ENCODE measurements at places on chromosomes 5 and 9.

DNA sequence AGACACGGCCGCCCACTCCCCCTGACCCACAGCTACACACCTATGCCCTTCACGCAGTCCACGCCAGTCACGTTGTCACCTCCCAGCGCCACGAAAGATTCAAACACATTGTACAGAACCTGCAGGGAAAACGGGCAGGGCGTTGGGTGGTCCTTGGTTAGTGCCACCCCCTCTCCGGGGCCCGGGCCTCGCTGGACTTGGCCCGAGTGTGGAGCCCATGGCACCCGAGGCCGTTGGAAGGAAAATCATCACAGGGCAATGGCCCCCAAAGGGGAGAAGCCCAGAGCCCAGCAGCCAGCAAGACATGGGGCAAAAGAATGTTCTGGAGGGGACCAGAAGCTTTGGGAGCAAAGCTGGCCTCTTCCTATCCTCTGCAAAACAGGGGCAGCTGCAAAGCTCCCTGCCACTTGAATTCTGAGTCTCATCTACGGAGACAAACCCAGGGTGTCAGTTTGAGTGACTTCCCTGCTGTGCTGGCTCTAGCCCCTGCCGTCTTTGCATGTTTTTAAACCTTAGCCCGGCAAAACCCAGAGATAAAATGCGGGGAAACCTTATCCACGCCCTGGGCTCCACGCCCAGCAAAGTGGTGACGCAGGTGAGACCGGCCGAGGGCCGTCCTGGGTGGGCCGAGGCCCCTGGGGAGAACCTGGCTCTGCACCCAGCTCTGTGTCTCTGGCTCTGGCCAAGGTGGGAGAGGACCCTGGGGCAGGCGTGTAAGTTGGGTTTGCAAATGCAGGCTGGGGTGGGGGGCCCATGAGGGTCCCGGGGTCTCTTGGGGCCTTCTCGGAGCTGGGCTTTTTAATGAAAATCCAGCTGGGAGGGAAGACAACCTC is 38.9 kb downstream of the SLC9A3 start:
- DNase-seq, result no peak

GRCh38 chr5:146173597-146173996 is 8.9 kb downstream of the LARS1 start:
- no peak for DNase-seq

GRCh38 chr5:108930107-108930506 is 182.4 kb downstream of the FER start:
- no peak for DNase-seq

DNA sequence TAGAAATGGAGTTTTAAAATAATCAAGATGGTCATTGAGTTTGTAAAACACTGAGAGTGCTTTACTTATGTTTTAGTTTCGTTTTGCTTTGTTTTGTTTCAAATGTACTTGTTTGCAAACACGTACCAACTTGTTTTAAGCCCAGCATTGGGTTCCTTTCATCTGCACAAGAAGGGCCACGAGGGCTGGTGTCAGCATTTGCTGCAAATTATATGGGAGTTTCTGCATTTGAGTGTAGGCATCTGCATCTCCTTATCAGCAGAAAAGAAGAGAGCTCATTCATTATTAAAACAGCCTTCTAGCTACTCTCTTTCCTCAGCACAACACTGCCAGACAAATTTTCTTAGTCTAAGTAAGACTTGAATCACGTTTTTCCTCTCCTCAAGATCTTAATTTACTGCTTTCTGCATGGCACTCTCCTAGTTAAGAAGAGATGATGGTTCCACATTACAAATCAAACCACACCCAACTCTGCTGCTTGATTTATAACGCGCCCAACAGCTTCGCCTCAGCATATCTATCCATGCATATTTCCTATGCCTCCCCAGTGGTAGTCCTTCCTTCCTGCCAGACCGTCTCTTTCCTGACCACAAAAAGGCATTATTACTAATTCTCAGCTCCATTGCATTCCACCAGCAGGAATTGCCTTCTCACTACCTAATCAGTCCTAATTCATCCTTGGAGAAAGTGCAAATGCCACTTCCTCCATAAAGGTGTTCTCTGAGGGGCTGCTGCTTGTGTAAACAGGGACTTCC is 95.2 kb upstream of the CAST start:
- DNase-seq, result no peak

DNA sequence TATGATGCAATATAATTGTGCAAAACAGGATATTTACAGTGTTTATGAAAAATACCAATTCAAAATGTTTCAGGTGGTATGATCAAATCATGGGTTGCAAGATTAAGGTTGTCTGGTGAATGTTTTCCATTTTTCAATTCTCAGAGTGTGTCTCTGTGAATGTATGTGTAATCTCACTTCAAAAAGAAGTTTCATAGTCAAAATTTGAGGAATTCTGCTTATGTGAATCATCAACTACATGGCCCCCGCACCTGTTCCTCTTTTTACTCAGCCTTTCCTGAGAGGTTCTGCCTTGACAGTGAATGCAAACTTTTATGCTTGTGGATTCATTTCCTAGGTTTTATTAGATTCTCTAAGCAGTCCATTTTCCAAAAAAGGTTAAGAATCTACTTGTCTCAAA is 32.1 kb downstream of the KCTD16 start:
- DNase-seq, result no peak

- DNase-seq, result no peak
These were observed 9.0 kb downstream of the FXN start for GRCh38 chr9:69044240-69045219.

DNA sequence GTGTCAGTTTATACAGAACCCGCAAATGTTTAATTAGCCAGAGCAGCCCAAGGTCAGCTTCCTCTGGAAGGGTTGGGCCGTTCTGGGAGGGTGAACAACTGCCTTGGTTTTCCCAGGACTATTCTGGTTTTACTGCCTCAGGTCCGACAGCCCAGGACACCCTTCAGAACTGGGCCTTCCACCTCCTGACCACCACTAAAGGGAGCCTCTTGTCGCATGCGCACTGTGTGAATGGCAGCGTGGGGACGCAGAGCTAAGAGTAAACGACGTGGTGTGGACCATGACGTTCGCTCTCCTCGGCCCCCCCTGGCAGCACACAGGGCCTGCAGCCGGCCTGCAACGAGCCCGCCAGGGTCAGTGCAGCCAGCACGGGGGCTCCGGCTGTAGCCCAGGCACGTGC is 214.9 kb downstream of the FANCC start:
- no peak for DNase-seq

- DNase-seq, result no peak
These were observed 35.1 kb upstream of the NTNG2 start for GRCh38 chr9:132126680-132127236.

DNA sequence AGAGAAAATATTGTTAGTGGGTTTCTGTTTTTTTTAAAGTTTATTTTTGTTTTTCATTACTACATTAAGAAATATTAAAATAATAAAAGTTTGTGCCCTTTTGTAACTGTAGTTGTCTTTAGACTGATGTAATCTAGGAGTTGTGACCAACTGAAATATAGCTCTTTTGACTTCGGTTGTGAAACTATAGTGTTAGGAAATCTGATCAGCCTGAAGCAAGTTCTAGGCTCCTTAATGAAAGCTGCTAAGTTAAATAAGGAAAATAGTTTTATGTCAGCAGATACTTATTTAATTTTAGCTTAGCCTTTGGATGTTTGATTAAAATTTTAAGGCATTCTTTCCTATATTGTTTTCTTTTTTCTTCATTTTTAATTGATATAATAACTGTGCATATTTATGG is 14.2 kb downstream of the AP3S1 start:
- no peak for DNase-seq

- DNase-seq, result no peak
These were observed 11.3 kb upstream of the SLC2A6 start for GRCh38 chr9:133490201-133490681.

GRCh38 chr9:93483497-93483896 is 30.1 kb upstream of the FAM120AOS start:
- no peak for DNase-seq

GRCh38 chr9:33651125-33651524 is 127.1 kb downstream of the ANKRD18B start:
- no peak for DNase-seq

DNA sequence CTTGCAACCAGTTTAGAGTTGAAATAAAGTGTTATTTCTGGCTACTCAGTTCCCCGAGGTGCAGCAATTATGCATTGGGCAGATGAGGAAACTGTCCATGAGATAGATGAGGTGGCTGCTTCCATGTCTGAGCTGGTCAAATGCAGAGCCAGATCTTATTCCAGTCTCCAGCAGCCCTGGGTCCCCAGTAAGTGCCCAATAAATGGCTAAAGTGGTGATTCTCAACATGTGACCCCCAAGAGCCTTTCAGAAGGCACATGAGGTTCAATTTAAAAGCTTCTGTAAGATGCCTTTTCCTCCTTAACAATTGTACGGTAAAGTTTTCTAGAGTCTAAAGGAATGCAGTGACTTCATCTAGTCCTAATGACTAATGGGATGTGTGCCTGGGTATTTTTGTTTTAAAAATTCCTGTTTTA is 17.5 kb downstream of the ATOX1 start:
- no peak for DNase-seq

DNA sequence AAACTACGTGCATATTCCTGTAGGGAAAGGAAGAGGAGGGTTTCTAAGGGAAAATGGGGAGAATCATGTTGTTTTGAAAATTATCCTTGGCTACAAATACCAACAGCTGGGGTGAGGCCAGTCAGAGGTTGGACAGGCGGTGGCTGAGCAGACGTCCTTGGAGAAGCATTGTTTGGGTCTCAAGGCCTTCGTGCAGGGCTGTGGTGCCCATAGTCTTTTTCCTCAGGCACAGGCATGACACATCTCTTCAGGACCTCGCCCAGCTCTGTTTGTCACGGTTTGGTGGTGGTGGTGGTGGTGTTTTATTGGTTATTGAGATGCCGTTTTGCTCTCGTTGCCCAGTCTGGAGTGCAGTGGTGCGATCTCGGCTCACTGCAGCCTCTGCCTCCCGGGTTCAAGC is 27.8 kb upstream of the EGFL7 start:
- DNase-seq, result no peak

GRCh38 chr5:152642880-152643279 is 237.8 kb upstream of the NMUR2 start:
- no peak for DNase-seq

DNA sequence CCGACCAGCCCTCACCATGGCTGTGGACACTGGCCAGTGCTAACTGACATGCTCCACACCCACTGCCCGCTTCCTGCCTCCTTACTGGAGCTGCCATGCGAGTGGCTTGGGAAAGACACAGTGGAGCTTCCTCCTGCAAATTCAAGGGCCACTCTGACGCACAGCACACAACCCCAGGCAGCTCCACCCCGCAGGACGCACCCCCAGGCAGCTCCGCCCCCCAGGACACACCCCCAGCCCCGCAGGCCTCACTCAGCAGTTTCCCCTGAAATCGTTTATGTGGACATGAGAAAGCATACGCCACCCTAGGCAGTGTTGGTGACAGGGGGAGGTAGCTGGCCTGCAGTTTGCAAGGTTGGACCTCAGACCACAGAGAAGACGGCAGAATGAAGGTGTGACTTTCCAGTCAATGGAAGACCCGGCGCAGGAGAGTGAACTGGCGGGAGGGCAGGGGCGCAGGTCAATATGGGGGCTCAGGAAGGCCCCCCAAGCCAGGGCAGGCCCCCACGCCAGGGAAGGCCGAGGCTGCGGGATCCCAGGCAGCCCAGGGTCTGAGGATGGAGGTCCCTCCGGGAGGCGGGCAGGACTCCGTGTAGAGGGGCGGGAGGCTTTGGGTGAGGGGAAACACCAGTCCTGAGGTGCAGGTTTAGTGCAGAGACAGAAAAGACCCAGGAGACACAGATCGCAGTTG is 21.6 kb downstream of the LPCAT1 start:
- DNase-seq, result no peak

DNA sequence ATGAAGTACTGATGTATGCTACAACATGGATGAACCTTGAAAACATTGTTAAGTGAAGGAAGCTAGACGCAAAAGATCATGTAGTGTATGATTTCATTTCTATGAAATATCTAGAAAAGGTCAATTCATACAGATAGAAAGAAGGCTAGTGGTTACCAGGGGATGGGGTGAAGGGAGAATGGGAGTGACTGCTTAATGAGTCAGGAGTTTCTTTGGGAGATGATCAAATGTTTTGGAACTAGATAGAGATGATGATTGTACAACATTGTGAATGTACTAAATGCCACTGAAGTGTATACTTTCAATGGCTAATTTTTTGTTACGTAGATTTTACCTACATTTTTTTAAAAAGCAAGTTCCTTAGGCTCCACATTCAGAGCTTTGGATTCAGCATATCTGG is 14.9 kb upstream of the DELE1 start:
- DNase-seq, result no peak

GRCh38 chr5:131417240-131417869 is 153.5 kb downstream of the CDC42SE2 start:
- DNase-seq, result no peak

GRCh38 chr9:126834672-126835071 is 25.8 kb upstream of the ZBTB34 start:
- no peak for DNase-seq

DNA sequence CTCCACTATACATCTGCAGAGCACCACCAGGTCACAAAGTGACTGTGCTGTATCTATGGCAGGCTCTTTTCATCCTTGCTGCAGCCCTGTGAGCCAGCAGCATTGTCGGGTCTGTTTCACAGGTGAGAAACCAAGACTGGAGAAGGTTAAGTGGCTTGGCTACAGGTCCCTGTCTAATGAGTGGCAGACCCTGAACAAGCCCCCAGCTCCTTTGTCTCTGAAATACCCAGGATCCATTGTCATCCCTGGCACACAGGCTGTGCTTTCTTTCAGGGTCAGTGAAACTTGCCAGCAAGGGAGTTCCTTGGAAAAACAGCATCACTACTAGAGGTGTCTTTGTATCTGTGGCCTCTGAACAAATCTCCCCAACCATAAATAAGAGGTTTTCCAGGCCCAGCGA is 27.6 kb upstream of the CXCL14 start:
- no peak for DNase-seq

GRCh38 chr9:21114311-21114710 is 27.3 kb downstream of the IFNW1 start:
- no peak for DNase-seq

- DNase-seq, result no peak
These were observed 72.9 kb downstream of the ARSB start for GRCh38 chr5:78912085-78912771.

- DNase-seq, result no peak
These were observed 31.2 kb downstream of the JAKMIP2 start for GRCh38 chr5:147751156-147751830.

- DNase-seq, result no peak
These were observed 50.4 kb downstream of the MAST4 start for GRCh38 chr5:66646570-66646969.
